ENCODE measurements at places on chromosomes 2 and 18. TPM values are rescaled to one million over a fixed set of nuclear protein-coding genes. Genes with fewer than 3 reads are reported as not detected.

ZNF396 gene
- total RNA-seq: 0.66 TPM

CRIM1 gene
- 134 TPM for total RNA-seq

SMYD1 gene
- not detected for total RNA-seq

OSBPL6 gene
- 9.0 TPM for total RNA-seq

G6PC2 gene
- not detected for total RNA-seq

EIF2B4 gene
- 59.1 TPM for total RNA-seq

ATG4B gene
- 58.5 TPM for total RNA-seq

SUPT7L gene
- total RNA-seq: 35.0 TPM

ARPC2 gene
- 286 TPM for total RNA-seq

GYPC gene
- total RNA-seq: not detected

LBH gene
- 125 TPM for total RNA-seq

AQP12B gene
- total RNA-seq: not detected

TSPYL6 gene
- total RNA-seq: not detected

CHMP3 gene
- total RNA-seq: 120 TPM

BCL2 gene
- 0.79 TPM for total RNA-seq

DES gene
- 0.08 TPM for total RNA-seq

ACVR1C gene
- total RNA-seq: not detected

GALNT13 gene
- 12.6 TPM for total RNA-seq

WNT6 gene
- total RNA-seq: not detected

RAX gene
- not detected for total RNA-seq

SNRPD1 gene
- 174 TPM for total RNA-seq

ANKRD29 gene
- total RNA-seq: 10.0 TPM

EN1 gene
- 0.92 TPM for total RNA-seq

ACTG2 gene
- total RNA-seq: 0.11 TPM

DAPL1 gene
- total RNA-seq: not detected

FAM117B gene
- 2.4 TPM for total RNA-seq

POTEC gene
- not detected for total RNA-seq

NAT8 gene
- total RNA-seq: not detected

SLC38A11 gene
- total RNA-seq: not detected

FEV gene
- total RNA-seq: not detected

RAB12 gene
- total RNA-seq: 31.7 TPM

RGPD4 gene
- not detected for total RNA-seq

MXD1 gene
- total RNA-seq: 2.8 TPM

LRATD1 gene
- total RNA-seq: not detected

GCKR gene
- total RNA-seq: 0.27 TPM

DCDC2C gene
- total RNA-seq: 0.24 TPM

HTR2B gene
- total RNA-seq: 0.07 TPM

CHRND gene
- total RNA-seq: not detected

SLC25A52 gene
- total RNA-seq: not detected

PUM2 gene
- 56.7 TPM for total RNA-seq

TCF4 gene
- 3.0 TPM for total RNA-seq

TCF7L1 gene
- total RNA-seq: 7.3 TPM

VPS4B gene
- 24.0 TPM for total RNA-seq

NFE2L2 gene
- 57.1 TPM for total RNA-seq

ADCYAP1 gene
- not detected for total RNA-seq

NRP2 gene
- 115 TPM for total RNA-seq

TGFBRAP1 gene
- total RNA-seq: 16.3 TPM

FRZB gene
- 0.07 TPM for total RNA-seq

MGAT4A gene
- total RNA-seq: 1.3 TPM

STAT1 gene
- total RNA-seq: 61.2 TPM

TUBA3E gene
- total RNA-seq: not detected
